ENCODE measurements at places on chromosomes 3 and 15.

GRCh38 chr15:31349233-31350141 lies 22.9 kb downstream of the KLF13 start:
- DNase-seq, result no peak

GRCh38 chr3:81793410-81793809 lies 32.0 kb upstream of the GBE1 start:
- no peak for DNase-seq

DNA sequence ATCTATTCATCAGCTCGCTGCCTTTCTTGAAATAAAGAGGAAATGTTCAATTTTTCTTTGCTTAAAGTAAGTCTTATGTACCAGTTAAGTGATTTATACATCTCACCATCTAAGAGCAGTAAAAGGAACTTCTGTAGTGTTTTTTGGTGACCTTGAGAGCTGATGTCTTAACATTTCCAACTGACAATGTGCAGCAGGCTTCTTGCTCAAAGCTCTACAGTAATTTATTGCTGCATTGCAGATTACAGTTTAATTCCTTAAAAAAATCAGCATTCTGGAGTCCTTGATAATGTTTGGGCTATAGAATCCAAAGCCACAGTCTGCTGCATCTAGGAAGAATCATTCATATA lies 61.6 kb downstream of the DIPK2A start:
- no peak for DNase-seq

DNA sequence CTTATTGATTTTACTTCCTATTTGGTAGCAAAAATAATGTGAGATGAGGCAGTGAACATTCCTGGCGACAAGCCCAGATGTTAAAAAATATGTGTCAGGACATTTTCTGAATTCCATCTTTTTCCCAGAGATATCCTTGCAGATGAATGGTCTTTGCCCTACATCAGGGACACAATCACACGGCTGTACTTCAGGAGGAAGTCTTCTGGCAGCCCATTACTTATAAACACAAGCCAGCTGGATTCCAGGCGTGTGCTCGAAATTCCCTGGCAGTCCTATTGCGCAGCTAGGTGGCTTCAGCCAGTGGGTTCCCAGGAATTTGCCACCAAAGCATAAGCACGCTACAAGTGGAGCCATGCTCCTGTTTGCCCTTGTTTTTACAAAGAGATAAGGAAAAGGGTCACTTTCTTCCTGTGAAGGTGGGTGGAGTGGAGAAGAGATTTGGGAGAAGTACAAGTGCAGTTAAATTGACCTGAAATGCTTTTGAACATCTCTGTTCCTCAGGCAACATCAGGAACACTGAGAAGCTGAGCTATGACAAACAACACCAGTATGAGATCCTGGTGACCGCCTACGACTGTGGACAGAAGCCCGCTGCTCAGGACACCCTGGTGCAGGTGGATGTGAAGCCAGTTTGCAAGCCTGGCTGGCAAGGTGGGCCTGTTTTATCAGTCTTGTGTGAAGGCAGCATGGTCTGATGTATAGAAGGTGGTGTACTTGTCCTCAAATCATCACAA lies 257.1 kb upstream of the TRIM42 start:
- DNase-seq, result no peak

DNA sequence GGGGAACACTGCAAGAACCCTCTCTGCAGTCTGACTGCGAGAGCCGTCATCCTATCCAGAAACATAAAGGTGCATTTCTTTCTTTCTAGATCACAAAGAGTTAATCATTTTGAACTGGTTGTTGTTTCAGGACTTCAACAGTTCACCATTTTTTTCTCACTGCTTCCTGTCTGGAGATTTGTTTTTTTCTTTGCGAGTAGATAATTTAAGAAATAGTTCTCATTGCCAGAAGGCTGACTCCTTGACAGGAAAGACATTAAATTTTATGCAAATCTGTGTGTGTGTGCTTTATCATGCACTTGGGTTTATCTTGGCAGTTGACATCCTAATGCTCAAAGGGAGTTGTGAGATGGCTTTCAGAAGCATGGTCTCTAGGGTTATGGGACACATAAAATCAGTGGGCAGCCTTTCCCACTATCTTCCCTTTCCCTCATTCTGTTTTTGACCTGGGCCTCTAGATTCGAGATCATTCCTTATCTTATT lies 123.5 kb upstream of the TBL1XR1 start:
- DNase-seq, result no peak

DNA sequence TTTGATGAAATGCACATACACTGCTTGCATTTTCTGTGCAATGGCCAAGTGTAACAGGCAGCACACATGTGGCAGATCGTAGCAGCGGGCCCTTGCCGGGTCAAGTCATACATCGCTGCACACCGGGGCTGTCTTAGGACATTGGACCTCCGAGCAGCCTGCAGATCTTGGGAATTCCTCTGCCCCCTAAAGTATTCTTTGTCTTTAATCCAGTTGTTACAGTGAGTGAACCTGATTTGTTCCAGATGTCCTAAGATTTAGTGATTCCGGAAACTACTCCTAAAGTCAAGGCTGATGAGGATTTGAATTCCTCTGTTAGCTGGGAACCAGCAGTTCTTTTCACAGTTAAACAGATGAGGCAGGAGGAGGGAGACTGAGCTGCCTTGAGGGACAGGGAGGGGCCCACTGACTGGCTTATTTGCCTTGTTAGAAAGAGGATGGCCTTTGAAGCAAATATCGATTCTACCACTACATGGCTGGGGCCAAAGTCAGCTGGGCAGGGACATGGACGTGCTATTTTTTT lies 190.7 kb upstream of the CTDSPL start:
- no peak for DNase-seq

GRCh38 chr3:183281126-183281797 lies 28.2 kb downstream of the B3GNT5 start:
- DNase-seq, result no peak

GRCh38 chr15:85890620-85890980 lies 95.9 kb upstream of the KLHL25 start:
- no peak for DNase-seq

GRCh38 chr3:47867451-47868044 lies 64.6 kb downstream of the DHX30 start:
- no peak for DNase-seq

DNA sequence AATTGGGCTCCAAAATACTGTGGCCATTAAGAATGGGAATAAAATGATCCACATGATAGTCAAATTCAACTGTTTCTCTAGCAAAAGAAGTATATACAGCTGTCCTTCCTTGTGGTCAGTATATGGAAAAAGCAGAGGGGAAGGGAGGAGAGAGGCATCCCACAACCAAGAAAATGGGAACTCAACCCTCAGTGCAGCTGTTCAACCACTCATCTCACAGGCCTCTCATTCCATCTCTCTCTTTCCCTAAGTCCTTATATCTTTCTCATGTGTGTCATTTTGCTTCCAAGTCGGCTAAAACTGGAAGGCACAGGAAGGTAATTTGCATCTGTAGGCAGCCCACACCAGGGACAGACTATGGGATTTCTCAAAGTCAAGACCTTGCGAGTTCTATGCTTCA lies 27.5 kb downstream of the AVEN start:
- DNase-seq, result no peak

- DNase-seq, result no peak
These were observed 921.3 kb downstream of the TUSC7 start for GRCh38 chr3:117630885-117631284.

- no peak for DNase-seq
These were observed at the start of gene C15orf62 for GRCh38 chr15:40769274-40770146. Gene C15orf62 (plus strand): TSS chr15:40769980. CDS start chr15:40770496, 516 bp downstream.

DNA sequence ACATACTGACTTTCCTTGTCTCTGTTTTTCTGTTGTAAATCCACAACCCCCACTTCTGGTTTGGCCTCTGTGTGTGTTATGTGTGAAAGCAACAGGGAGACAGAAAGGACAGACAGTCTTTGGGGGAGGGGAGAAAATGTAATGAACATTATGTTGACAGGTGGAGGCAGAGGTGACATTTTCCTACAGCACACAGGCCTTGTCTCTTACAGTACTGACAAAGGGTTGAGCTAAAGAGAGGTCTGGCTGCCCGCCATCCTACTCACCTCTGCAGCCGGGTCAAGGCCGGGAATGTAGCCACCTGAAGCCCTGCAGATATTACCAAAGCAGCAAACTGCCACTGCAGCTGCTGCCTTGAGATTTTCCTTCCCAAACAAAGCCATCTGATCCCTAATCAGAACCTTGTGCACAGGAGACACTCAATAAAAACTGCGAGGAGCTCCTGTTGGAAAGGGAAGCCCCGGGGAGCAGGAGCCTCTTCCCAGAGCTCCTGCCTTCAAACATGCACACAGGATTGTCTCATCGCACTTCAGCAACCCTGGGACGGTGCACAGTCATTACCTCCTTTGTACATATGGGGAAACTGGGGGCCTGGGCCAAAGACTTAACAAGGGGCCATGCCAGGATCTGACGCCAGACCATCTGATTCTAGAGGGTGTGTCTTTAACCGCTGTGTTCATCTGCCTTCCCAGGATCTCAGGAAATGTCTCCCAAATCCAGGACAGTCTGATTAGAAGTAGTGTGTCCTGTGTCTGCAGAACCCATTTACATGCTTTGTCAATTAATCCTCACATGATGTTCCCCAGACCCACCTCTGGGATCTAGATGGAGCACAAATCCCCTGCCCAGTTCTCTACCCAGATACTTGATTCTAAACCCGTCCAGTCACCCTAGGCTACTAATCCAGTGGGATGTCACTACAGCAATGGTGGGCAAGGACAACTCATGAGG lies 14.2 kb downstream of the MYO5C start:
- no peak for DNase-seq
